ENCODE measurements at places on chromosomes 3 and 15.
A peak's percentile ranks its signal among the peaks of the same experiment; 100 is the strongest.

DNA sequence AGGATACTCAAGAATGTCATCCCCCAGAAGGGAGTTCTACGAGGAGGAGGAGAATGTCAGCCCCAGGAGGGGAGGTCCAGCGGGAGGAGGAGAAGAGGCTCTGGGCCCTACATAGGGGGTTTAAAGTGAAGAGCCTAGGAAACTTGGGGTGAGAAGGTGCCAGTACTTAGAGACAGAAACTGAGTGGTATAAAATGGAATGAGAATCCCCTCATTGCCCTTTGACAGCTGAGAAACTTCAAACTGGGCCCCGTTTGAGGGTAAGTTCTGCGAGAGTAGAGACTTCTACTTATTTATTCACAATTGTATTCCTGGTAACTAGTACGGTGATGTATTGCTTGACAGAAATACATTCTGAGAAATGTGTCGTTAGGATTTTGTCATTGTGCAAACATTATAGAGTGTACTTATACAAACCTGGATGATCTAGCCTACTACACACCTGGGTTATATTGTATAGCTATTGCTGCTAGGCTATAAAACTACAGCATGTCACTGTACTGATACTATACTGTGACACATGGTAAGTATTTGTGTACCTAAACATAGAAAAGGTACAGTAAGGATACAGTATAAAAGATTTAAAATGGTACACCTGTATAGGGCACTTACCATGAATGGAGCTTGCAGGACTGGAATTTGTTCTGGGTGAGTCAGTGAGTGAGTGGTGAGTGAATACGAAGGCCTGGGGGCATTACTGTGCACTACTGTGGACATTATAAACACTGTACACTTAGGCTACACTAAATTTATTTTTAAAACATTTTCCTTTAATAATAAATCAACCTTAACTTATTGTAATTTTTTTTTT, 62.0 kb downstream of the TSC22D2 start:
- no peak for DNase-seq

- DNase-seq: no peak
Measured at GRCh38 chr15:43132830-43133429, 456 bp upstream of the TMEM62 start.

DNA sequence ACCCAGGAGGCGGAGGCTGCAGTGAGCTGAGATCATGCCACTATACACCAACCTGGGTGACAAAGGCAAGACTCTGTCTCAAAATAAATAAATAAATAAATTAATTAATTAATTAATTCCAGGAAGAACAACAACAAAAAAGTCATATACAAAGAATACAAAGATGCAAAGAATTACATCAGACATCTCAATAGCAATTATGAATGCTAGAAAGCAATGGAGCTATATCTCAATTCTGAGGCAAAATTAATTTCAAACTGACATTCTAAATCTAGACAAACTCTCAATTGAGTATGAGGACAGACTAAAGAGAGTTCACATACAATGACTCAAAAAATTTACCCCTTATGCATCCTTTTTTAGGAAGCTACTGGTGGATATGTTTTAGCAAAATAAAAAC, 69.6 kb upstream of the CTNNB1 start:
- no peak for DNase-seq

DNA sequence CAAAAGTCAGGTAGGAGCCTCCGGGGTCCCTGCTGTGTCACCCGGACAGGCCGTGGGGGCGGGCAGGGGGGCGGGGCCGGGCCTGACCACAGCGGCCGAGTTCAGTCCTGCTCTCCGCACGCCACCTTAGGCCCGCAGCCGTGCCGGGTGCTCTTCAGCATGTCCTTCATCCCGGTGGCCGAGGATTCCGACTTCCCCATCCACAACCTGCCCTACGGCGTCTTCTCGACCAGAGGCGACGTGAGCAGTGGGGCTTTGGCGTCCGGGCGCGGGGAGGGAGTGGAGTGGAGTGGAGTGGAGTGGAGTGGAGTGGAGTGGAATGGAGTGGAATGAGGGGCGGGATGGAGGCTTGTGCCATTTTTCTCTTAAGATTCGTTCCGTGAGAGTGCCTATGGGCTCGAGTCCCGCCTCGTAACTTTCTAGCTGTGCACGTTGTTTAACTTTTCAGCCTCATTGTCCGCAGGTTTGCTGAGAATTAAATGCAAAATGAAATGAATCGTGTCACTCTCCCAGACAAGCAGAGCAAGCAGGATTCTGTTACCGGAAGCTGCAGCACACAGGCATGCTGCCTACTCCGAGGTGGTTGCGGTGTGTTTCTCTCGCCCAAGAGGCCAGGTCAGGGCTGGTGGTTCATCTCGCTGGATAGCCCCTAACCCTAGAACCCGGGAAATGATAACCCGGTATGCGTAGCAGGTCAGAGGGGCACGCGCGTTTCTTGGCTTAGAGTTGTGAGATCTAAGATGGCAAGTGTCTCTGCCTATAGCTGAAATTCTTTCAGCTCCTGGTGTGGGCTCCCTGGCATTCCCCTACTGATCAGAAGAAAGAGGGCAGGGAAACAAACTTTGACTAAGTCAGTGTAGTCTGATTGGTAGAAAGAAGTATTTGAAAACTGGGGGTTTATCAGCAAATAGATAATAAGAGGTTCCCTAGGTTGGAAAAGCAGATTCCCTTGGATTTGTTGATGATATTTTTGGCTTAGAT, at the start of gene FAH:
FAH (plus strand) TSS at position 104 of the 981 bp plus-strand sequence; CDS start at position 160, 56 bp downstream.
- DNase-seq: peak; percentile 70

GRCh38 chr15:90497376-90497775, 32.3 kb upstream of the CRTC3 start:
- DNase-seq: no peak

GRCh38 chr15:79523266-79523665, 91.1 kb downstream of the MINAR1 start:
- no peak for DNase-seq

DNA sequence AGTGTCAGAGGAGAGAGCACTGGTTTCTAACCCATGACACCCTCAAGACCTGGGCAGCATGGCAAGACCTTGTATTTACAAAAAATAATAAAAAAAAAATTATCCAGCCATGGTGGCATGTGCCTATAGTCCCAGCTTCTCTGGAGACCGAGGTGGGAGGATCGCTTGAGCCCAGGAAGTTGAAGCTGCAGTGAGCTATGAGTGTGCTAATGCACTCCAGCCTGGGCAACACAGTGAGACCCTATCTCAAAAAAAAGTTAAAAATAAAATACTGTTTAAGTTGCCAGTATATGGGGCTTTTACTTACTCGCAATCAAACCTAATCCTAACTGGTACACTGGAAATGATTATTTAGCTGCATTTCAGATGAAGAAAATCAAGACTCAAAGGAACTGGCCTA, 20.2 kb downstream of the ILDR1 start:
- DNase-seq: no peak

DNA sequence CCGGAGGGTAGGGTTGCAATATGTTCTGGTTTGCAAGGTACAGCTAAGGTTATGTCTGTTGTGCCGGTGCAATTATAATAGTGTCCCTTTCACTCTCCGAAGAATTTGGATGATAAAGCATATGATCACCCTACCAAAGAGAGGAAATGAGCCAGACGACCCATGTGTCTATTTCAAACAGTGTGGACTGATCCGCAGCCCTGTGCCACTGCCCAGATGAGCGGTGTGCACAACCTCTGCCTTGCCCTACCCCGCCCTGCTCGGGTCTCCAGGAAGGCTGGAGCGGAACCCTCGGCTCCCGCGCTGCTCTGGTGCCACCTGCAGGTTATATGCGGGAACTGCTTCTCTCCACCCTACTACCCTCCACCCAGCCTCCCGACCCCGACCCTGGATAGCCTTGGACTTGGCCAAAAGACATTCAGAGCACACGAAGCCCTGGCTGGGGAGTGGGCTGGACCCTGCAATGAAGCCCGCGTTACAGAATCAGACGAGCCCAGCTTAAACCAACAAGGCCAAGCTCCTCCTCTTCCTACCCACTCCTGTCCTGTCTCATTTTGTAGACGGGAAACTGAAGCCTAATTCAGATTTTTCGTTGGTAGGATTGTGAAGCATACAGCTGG, 68.4 kb upstream of the CHRNB4 start:
- DNase-seq: no peak

GRCh38 chr15:41772720-41773331, 1.5 kb upstream of the MAPKBP1 start:
- DNase-seq: peak; percentile 72

GRCh38 chr3:48141604-48142137, 46.5 kb downstream of the CDC25A start:
- no peak for DNase-seq

- no peak for DNase-seq
Measured at GRCh38 chr15:56992725-56993124, 74.3 kb downstream of the TCF12 start.
